ENCODE measurements at places on chromosomes 2 and 18. TPM values are rescaled to one million over a fixed set of nuclear protein-coding genes. Genes with fewer than 3 reads are reported as not detected.

NOSTRIN gene
- total RNA-seq, result 2.5 TPM

POTEI gene
- total RNA-seq, result 0.26 TPM

BOLL gene
- not detected for total RNA-seq

KIAA2012 gene
- total RNA-seq, result not detected

KATNAL2 gene
- 0.25 TPM for total RNA-seq

MTA3 gene
- total RNA-seq, result 15.8 TPM

RAB1A gene
- 81.7 TPM for total RNA-seq

TCF7L1 gene
- total RNA-seq, result 6.2 TPM

SCN7A gene
- total RNA-seq, result not detected

DOK6 gene
- total RNA-seq, result 2.3 TPM

CSRNP3 gene
- 0.13 TPM for total RNA-seq

FBXO36 gene
- 1.2 TPM for total RNA-seq

OXER1 gene
- total RNA-seq, result not detected

Measured in dermis microvascular lymphatic vessel endothelial cell (primary cell).